Iris pigment epithelial cell (primary cell): ENCODE measurements at places on chromosomes 2 and 18.

DNA sequence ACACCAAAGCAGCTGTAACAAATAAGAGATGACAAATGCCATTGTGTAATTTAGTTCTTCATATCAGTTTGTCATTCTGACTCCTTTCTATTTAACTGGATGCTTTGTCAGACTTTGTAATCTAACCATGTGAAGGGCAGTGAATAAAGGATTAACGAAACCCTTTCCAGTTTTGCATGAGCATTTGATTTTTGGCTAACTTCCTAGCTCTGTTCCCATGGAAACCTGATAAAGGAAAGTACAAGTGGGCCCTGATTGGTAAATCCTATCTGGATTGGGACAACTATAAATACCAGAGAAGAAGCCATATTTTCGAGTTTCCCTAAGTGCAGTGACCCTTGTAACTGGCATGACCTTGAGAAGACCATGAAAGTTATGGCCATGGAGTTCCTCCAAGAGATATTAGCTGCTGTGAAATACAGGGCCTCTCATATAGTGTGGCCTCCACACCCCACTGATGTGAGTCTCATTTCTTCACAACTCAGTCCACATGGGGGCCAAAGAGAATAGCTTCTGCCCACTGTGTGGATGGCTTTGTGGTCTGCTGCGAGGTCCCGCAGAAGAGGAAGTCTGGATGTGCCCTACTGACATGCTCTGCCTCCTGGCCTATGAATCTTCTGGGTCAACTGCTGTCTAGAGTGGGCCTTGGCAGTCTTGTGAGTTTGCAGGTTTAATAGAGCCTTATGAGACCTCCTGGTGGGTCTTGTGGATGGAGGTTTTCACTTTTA is 38.2 kb upstream of the CYP1B1 start:
- DNase-seq: peak; percentile 88

GRCh38 chr18:12239431-12239830 is 14.7 kb upstream of the CIDEA start:
- no peak for DNase-seq

- DNase-seq: no peak
Measured at GRCh38 chr2:157443795-157444640, at the start of gene CYTIP. CYTIP (minus strand) TSS chr2:157444089; CDS start chr2:157444020, 69 bp downstream.

- peak; percentile 62 for DNase-seq
Measured at GRCh38 chr2:20916604-20917286, 93.8 kb upstream of the LDAH start.

- no peak for DNase-seq
Measured at GRCh38 chr2:232225429-232225828, 153.1 kb upstream of the ALPP start.
